NCI-H2107 (cell line): ENCODE measurements at places on chromosomes 2 and 18.

DNA sequence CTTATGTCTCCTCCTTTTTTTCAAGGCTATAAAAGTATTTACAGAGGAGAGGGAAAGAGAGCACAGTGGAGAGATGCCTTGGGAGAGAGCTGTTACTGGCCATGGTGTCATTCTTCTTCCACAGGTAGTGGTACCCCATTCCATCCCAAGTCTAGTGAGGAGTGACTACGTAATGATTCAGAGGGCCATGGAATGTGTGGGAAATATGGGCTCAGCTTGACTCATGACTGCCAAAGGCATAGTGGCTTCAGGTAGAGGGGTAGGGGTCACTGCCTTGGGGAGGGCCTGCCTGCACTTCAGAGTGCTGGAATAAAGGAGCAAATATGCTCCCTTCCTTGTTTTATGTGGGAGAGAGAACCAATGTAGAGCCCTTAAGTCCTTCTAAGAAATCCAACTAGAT, 620.6 kb downstream of the IRS1 start:
- DNase-seq = no peak

DNA sequence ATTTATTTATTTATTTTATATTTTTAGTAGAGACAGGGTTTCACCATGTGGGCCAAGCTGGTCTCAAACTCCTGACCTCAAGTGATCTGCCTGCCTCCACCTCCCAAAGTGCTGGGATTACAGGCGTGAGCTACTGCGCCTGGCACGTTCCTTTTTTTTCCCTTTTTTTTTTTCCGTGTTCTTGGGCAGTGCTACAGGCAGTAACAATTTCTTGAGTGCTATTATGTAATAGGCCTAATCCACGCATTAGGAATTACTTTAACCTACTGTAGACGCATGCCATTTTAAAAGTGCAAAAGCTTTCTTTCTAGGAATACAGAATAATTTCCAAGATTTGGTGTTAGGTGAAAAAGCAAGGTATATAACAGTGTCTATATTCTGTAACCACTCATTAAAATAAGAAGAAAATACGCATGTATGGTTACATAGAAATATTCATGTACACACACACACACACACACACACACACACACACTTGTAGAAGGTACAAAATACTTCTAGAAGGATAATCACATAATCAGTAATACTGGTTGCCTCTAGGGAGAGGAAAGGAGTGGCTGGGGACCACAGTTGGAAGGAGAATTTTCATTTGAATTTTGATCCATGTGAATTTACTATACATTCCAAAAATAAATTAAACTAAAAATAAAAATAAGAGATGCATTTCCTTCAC, 92.3 kb downstream of the METTL8 start:
- DNase-seq = no peak

DNA sequence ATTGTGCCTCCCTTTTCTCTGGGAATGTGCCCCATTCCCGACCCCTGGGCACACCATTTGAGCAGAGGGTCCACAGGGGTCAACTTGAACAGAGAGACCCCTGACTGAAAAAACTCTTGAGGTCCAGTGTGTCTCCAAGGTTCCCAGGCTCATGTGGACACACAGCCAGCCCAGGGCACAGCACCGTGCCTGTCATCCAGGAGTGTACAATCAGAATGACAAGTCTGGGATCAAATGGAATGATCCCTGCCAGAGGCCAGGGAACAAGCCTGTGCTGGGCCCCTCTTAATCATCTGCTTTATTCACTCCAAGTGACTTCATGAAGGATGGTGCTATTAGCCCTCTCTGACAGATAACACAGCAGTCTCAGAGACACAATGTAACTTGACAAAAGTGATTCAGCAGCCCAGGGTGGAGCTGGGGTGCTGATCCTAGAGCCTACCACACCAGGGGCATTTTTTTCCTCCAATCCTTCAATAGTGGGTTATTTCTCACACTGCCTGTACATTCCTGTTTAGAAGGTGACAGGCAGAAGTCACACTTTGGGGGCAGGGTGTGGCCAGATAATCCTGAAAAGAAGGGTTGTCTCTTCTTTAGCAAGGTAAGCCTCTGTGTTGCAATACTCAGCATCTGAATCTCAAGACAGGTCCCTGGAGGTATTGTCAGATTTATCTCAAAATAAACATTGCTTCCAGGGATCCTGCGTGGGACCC, 84.0 kb upstream of the TMEM200C start:
- no peak for DNase-seq

GRCh38 chr2:46923041-46923528, 7.5 kb upstream of the MCFD2 start:
- no peak for DNase-seq

GRCh38 chr2:121471532-121472469, 58.9 kb upstream of the RNU4ATAC start:
- DNase-seq = no peak

DNA sequence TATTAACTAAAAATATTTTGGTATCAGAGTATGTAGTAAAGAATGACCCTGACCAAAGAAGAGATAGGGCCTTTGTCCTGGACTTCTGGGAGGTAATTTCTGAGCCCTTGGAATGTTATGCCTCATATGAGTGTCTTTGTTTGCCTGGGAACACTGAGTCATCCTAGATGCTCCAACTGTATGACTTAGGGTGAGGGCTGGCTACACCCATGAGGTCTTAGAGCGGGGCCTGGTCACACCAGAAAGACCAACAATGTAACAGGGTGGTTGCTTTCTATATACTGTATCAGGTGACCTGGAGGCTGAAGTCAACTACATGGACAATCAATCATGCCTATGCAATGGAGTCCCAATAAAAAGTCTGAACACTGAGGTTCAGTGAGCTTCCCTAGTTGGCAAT, 253.1 kb downstream of the MBD2 start:
- no peak for DNase-seq

DNA sequence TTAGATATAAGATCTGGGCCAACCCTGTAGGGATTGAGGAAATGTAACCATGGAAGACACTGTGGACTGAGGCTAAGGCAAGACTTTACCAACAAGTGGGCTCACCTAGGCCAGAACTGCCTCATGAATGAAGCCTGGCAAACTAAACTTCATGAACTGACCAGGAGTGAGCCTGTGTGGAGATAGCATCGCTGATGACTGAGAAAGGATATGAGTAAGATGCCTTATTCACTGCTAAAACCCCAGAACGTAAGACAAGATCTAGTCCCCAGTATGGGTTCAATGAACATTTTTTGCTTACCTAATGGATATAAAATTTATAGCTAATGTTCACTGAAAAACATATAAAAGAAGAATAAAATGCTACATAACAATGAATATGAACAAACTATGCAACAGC, 399.8 kb downstream of the SATB2 start:
- no peak for DNase-seq

DNA sequence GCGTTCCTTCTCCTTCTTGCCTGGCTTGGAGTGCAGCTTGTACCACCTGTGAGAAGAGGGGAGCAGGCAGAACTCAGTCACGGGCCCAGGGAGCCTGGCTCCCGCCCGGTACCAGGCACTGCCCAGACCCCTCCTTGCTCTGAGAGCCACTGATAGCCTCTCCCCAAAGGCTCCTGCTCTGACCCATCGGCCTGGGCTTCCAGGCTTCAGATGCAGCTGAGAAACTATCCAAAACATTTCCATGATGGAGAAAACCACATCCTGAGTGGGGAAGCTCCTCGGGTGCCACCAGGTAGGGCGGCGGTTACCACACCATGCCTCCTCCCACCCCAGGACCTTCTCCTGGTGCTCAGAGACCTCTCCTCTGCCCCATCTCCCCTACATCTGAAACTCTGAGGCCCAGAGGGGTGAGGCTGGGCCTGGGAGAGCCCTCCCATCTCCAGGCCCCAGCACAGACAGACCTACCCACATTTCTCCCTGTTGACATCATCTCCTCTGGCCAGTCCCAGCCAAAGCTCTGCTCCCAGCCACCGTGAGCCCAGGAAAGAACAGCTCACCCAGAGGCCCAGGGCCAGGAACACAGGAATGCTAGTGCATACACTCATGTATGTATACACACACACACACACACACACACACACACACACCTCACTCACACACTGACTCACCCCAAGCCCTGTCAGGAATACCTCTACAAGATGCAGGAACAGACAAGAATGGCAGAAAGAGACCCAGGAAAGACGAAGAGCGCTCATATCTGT, 17.9 kb upstream of the SFXN5 start:
- no peak for DNase-seq

GRCh38 chr18:23735021-23735464, 45.8 kb downstream of the LAMA3 start:
- no peak for DNase-seq

- no peak for DNase-seq
Measured at GRCh38 chr2:35298493-35298892, 1057.1 kb upstream of the CRIM1 start.

DNA sequence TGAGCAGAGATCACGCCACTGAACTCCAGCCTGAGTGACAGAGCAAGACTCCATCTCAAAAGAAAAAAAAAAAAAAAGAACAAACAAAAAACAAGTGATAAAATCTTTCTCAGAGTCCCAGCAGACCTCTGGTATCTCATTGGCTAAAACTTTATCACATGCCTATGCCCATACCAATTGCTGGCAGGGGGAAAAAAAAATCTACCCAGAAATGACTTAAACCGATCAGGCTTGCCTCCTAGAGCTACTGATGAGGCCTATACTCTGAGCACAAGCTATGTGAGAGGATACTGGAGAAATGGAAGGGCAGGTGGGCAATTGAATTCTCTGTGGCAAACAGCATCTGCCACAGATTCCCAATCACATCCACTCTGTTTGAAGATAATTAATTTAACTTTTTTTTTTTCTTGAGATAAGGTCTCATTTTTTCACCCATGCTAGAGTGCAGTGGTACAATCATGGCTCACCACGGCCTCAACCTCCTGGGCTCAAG, 49.0 kb downstream of the FBXO36 start:
- no peak for DNase-seq

DNA sequence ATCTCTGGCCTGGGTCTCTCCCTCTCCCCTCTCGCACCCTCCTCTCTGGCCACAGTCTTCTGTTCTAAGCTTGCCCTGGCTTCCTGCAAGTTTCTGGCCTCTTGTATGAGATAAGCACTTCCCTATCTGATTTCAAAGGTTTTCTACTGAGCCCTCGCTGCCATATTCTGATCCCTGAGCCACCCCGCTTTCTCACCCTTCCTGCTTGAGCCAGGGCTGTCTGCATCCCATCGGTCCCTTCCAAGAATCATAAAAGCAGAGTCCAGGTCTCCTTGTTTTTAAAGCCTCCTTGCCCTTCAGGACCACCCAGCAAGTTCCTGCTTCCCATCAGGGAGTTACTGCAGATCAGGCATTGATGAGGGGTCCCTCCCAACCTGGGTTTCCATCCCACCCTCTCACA, 110.2 kb downstream of the PRKCE start:
- no peak for DNase-seq

GRCh38 chr2:221969087-221969829, 329.5 kb downstream of the PAX3 start:
- peak; percentile 21 for DNase-seq

DNA sequence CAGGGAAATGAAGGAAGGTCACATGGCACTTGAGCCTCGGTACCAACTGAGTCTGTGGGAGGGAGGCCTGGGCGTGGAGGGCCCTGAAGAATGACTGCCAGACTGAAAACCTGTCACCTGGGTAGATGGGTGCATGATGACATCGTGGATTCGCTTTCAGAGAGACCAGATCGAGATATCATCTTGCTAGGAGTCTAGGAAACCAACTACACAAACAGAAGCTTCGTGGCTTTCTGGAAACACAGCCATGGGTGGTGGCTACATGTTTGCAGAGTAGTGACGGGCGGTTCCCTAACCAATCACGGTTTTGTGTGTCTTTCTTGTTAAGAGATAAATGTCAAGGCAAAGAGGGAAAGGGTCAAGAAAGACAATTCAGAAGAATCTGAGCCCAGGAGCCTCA, 155.0 kb downstream of the EIPR1 start:
- DNase-seq = no peak

GRCh38 chr2:159035790-159036411, 67.5 kb downstream of the TANC1 start:
- DNase-seq = peak; percentile 62

DNA sequence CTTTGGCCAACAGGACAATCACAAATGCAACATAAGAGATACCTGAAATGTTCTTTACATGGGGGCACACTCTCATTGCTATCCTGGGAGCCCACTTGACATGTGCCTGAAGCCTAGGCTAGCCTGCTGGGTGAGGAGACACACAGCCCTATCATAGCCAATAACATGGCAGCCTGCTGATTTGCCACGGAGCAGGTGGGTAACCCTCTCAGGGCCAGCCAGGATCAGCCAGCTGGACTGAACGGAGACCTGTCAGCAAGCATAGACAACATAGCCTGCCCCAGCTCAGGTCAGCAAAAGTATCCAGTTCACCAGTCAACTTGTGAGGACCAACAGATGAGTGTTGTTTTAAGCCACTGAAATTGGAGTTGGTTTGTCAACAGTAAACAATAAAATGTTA, 566.5 kb downstream of the DCDC2C start:
- no peak for DNase-seq

- no peak for DNase-seq
Measured at GRCh38 chr18:77461062-77461688, 211.5 kb downstream of the GALR1 start.

GRCh38 chr18:2412996-2413751, 158.1 kb downstream of the METTL4 start:
- no peak for DNase-seq

GRCh38 chr2:207337234-207338219, 171.8 kb upstream of the KLF7 start:
- DNase-seq = peak; percentile 53

- no peak for DNase-seq
Measured at GRCh38 chr2:71154798-71155197, 24.4 kb downstream of the MPHOSPH10 start.

DNA sequence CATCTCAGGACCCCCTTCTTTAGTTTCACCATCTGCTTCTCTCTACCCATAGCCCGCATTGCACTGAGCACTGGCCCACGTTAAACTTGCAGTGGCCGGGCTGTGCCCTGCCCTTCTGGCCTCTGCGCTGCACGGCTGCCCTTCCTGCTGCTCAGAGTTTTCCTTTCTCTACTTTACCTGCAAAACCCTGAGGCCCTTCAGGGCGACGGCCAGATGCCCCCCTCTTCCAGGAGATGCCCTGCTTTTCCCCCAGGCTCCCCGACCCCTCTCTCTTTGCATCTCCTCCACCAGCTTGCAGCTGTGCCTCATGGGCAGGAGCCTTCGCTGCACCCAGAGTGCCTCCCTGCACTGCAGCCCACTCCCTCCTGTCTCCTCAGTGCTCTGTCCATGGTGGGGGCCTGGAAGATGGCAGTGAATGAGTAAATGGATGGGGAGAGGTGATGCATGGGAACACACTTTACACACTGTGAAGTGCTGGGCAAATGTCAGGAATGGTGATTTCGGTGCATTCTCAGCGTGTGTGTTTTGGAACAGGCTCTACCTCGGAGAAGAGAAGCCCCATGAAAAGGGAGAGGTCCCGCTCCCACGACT, 53.8 kb downstream of the NTSR2 start:
- DNase-seq = no peak

GRCh38 chr2:162092008-162092390, 18.0 kb upstream of the DPP4 start:
- no peak for DNase-seq

DNA sequence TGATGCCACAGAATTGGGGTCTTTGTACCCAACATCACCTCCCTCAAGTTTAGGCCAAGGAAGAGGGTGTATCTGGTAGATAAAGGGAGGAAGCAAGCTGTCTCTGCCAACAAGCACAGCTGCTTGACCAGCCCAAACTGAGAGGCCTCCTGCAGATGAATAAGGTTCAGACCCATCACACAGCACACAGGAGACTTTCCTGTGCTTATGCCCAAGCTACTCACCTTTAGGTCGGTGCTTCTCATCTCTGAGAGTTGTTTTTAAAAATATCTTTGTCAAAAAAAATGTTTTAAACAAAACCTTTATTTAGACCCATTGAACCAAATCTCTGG, 24.7 kb upstream of the SP3 start:
- DNase-seq = no peak

GRCh38 chr2:33062665-33063250, 116.0 kb downstream of the LTBP1 start:
- no peak for DNase-seq
